Neural cell (in vitro differentiated cells): ENCODE measurements at places on chromosomes 1 and 21. TPM values are rescaled to one million over a fixed set of nuclear protein-coding genes. Genes with fewer than 3 reads are reported as not detected.

The UTS2 gene
- polyA plus RNA-seq, result 1.5 and 2.4 TPM in 2 replicates

The KRTAP13-1 gene
- not detected in 2 replicates for polyA plus RNA-seq

The CFHR1 gene
- polyA plus RNA-seq, result not detected in 2 replicates

The SAMD13 gene
- 14.9 and 20.0 TPM in 2 replicates for polyA plus RNA-seq

The OPRD1 gene
- polyA plus RNA-seq, result 0.09 TPM in 1 of 2 replicates, not detected in the other

The COQ8A gene
- 11.6 and 13.2 TPM in 2 replicates for polyA plus RNA-seq

The ITLN1 gene
- polyA plus RNA-seq, result not detected in 2 replicates

The MMEL1 gene
- polyA plus RNA-seq, result 5.2 TPM in 1 of 2 replicates, not detected in the other

The CCDC28B gene
- polyA plus RNA-seq, result 176 and 186 TPM in 2 replicates

The FMO2 gene
- polyA plus RNA-seq, result not detected in 2 replicates

The PPIH gene
- polyA plus RNA-seq, result 61.9 and 85.0 TPM in 2 replicates
